NCI-H1105 treated with DMSO at 0.1 percent for 48 hours (cell line): ENCODE measurements at places on chromosomes 1 and 21.

- DNase-seq: no peak
Measured at GRCh38 chr1:15820478-15820877, 13.0 kb upstream of the UQCRHL start.

DNA sequence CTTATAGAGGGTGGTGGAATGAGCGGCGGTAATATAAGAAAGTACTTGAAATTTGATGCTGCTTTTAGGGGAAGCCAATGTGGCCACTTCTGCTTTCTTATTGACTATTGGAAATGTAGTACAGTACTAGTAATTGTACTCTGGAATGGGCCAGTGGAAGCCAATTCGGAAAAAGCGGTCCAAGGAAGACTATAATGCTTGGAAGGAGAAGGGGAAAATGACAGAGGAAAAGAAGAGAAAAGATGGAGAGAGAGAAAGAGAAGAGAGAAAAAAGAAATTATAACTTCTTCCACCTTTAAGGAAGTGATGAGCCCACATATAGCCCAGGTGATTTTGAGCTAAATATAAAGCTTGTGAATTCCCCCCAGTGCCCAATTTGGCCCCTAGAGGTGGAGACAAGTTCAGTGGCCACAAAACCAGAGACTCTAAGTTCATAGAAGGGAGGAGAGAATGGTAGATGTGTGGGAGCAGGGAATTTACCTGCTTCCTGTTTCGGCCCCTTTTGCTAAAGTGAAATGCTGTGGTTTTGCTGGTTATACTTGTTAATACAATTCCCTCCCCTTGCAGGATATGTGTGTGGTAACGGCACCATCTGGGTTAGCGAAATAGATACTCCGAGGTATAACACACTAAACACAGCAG, 35.7 kb upstream of the DUSP10 start:
- no peak for DNase-seq

DNA sequence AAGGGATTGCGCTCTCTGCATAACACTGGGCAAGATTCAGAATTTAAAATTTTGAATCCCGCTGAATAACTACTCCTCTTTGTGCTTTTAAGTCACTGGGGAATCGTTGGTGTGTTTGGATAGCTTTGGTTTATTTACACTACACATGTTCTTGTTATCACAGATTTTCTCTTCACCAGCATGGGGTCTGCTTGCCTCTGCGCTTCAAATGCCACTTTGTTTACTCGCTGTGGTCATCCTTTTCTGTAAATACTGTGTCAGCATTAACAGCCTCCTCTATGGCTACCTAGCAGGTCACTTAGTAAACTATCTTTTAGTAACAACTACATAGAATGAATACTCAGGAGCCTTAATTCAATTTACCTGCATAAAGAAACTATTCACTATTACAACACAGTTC, 14.4 kb upstream of the KCNH1 start:
- no peak for DNase-seq

DNA sequence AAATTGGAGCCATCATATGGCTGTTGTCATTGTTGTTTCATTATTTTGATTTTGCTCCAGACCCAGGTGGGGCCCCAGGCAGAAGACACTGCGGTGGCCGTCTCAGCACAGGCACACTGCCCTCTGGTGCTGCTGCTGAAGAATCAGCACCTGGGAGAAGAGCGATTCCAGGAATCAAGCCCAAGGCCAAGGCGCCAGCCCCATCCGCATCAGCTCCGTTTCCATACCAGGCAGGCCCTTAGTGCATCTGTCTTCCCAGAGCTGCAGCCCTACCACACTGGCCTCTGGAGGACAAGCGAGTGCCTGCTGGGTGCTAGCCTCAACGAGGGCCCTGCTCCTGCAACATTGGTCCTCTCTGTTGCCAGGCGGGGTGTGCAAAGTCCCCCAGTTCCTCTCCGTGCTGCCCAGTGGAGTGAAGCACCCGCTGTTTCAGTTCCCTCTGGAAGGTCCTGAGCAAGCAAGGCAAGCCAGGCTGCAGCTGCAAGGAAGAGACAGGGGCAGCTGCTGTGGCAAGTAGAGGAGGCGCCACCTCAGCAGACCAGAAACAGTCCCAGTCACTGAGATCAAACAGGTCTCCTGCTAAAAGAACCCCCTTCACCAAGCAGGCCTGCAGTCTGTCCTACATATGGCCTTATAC, 5.2 kb downstream of the GRIK3 start:
- no peak for DNase-seq

- no peak for DNase-seq
Measured at GRCh38 chr21:19522381-19522780, 1118.8 kb upstream of the TMPRSS15 start.
